ENCODE measurements at places on chromosomes 11 and 22.

DNA sequence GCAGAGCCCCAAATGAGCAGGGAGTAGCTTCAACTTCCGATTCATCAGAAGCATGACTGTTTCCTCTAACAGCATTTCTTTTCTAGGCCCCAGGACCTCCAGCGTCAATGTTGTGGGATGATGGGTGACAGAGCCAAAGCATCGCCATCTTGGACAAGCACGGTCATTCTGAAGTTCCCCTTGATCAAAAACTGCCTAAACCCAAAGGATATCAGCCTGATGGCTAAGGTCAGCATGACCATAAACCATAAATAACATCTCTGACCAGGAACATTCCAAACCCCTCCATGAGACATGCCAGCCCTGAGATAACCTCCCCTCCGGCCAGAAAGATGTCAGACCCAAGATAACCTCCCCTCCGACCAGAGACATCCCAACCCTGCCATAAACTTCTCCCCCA lies 28.8 kb upstream of the TREH start:
- no peak for DNase-seq

GRCh38 chr11:77074205-77074604 lies 7.4 kb downstream of the CAPN5 start:
- no peak for DNase-seq

GRCh38 chr22:33405194-33405593 lies 347.0 kb upstream of the SYN3 start:
- DNase-seq: no peak

DNA sequence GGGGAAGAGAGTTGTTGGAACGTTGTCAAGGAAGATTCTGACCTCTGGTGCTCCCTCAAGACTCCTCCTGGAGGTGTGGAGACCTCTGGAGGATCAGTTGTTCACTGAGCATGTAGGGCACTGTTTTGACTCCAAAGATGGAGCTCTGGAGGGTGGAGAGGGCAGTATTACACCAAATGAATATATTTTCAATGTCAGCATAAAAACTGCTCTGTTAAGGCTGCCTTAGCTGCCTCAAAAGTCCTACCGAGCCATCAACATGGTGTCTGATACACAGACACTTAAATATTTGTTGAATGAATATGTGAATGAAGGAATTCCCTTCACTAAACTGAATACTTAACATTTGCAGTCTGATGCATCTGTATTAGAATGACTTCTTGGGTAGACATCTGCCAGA lies 144.2 kb upstream of the SPON1 start:
- DNase-seq: no peak

DNA sequence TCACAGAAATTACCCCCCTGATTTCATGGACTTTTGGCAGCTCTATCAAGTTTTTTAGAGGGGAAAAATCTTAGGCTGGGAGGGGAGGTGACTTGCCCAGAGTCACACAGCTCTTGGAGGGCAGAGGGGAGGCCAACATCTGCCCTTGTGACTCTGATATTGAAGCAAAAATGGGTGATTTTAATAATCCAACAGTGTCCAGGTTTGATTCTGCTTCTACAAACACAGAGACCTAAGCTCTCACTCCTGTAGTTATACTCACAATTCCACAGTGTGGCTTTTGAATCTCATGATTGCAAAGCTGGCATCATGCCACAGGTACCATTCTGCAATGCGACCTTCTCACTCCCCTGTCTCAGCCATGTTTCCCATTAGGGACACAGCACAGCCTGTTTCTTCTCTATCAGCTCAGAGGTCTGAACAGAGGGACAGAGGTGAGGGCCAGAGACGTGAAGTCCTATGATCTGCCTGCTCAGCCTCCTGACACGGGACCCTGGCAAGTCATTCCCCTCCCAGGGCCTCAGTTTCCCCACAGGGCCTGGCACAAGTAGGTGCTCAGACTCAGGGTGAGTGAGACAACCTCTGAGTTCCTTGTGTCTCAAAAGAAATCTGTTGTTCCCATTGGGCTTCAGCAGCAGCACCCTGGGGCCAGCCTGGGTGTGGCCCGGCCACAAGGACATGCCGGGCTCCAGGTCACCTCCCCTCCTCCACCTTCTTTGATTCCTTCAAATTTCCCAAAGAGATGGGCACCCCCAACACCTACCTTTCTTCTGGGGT lies 766 bp downstream of the APOL2 start:
- DNase-seq: no peak

DNA sequence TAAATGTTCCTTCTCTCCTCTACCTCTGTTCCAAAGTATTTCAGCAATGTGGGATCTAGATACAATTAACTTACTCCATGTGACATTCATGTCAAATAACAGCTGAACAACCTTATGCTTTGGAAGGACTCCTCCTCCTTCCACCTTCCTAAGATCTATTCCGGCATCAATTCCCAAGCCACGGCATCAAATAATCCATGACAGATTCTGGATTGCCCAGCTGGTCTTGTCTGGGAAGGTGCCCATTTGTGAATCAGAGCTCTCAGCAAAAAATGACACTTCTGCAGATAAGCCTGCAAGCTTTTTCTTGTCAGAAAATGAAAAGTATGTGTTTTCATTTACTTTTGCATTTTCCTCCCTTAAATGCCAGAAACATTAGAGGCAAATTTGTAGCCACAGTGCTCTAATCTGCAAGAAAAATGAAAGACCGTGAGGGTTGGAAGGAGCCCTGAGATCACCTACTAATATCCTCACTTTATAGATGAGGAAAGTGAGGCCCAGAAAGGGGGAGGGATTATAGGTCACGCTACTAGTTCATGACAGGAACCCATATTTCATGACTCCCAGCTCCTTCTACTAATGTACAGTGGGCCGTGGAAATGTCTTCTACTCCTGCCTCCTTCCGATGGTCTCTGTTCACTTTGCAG lies 124.0 kb downstream of the ME3 start:
- DNase-seq: no peak

- no peak for DNase-seq
Measured at GRCh38 chr11:98307827-98308491, 712.8 kb upstream of the CNTN5 start.

GRCh38 chr11:22190827-22191463 lies 1.9 kb upstream of the ANO5 start:
- DNase-seq: no peak

DNA sequence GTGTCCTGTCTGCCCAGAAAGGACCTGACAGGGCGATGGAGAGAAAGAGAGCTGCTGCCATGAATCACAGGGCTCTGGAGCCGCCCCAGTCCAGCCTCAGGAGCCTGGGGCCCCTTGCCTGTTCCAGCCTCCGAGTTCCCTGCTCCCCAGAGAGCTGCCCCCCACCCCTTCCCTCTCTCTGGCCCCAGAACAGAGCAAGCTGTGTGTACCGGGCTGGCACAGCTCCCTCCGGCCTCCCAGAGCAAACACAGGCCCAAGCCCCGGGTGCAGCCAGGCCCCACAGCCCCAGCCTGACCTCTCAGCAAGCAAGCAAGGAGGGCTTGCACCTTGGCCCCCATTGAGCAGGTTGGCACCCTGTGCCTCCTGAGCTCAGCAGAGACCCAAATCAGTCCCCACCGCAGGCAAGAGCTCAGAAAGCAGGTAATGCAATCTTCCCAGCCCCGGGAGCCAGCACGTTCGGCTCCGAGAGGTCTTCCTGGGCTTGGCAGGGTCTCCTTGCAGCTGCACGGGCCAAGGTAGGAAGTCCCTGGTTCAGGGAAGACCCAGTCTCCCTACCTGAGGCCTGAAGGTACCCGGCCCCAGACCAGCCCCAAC lies 1.4 kb downstream of the PACSIN3 start:
- DNase-seq: no peak

DNA sequence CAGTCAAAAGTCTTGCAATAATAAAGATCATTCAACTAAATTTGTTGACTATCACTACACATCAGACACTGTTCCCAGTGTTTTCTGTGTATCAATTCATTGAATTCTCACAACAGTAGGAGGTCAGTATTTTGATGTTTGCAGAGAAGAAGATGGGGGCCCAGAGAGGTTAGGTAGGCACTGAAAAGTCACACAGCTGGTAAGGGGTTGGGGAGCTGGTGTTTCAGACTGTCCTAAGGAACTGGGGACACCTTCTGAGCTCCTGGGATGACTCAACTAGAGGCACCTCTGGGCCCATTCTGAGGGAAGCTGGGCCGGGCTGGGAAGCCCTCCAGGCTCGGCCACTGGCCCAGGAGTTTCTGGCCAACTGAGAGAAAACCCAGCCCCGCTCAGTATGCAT lies 180.0 kb downstream of the DSCAML1 start:
- DNase-seq: no peak

- DNase-seq: no peak
Measured at GRCh38 chr11:110801328-110801727, 89.1 kb upstream of the ARHGAP20 start.

DNA sequence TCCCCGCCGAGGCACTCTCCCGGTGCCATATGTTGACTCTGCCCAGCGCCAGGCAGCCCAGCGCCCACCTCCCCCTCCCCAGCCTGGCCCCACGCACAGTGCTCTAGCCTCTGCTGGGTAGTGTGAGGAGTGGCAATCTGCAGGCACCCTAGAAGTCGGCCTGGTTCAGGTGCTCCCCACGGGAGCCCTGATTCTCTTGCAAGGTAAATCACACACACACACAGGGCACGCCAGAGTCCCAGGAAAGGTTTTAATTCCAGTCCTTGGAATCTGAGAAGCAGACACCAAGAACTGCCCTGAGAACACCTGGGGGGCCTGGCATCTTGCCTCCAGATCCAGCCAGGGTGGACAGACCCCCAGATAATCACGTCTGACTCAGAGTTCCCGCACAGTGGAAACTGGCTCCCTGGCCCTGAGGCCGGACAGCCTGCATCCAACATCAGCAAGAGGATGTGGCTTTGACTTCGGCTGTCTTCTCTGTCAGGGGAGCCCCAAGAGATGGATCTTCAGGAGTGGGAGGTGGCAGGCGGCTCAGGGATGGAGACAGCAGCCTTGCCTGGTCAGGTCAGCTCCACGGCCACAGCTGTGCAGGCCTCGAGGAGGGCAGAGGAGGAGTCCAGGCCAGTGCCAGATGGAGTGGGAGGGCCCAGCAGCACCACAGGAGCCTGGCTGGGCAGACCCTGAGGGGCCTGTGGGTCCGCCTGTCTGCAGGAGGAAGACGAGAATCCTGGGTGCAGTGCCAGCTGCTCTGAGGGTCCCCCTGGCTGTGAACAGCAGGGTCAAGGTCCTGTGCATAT lies 1.1 kb upstream of the RIN1 start:
- no peak for DNase-seq

- DNase-seq: no peak
Measured at GRCh38 chr22:21985214-21985613, 2.6 kb upstream of the TOP3B start.

DNA sequence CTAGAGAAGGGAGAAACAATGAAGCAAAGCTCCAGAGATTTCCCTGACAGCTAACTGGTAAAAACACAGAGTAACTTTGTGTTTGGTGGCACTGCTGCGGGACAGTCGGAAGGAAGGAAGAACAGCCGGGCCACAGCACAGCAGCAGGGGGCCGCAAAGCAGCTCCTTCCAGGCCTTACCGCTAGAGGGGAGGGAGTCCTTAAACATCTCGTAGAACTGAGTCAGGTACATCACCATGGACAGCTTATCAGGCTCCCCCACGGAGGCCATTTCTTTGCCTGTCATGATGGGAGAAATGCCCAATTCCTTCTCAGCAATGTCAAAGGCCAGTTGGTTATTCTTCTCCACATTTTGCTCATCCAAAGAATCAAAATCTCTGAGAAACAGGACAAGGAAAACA lies 114.6 kb upstream of the BID start:
- DNase-seq: no peak

DNA sequence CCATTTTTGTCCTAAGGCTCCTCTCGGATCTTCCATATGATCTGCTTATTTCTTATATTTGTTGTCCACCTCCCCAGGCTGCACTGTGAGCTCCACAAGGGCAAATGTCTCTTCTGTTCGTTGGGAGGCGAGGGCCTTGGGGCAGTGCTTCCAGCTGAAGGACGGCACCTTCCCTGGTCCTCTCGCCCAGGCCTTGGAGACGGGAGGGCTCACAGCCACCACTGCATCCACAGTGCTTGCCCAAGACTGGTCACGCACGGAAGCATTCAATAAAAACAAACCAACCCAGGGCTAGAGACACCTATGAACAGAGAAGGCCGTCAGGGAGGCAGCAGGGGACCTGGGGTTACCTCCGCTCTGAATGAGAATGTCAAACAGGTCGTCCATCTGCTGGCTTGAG lies 46.2 kb downstream of the SGSM3 start:
- no peak for DNase-seq

- DNase-seq: no peak
Measured at GRCh38 chr22:19396934-19397733, 34.4 kb downstream of the HIRA start.

DNA sequence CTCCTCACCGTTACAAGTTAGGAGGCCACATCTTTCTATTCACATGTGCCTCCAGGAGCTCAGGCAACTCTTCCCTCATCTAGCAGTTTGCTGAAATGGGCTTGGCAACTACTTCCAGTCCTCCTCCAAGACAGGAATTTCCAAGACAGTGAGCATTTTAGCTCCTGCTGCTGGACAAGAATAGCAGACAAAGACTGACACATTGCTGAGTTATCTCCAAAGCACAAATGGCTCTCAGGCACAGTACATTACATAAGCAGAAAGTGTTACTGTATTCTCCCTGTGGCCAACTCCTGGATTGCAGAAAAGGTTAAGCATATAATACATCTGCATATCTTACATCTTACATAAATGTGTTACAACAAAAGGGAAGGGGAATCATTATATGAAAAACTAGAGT lies 83.2 kb upstream of the POU2AF2 start:
- no peak for DNase-seq

DNA sequence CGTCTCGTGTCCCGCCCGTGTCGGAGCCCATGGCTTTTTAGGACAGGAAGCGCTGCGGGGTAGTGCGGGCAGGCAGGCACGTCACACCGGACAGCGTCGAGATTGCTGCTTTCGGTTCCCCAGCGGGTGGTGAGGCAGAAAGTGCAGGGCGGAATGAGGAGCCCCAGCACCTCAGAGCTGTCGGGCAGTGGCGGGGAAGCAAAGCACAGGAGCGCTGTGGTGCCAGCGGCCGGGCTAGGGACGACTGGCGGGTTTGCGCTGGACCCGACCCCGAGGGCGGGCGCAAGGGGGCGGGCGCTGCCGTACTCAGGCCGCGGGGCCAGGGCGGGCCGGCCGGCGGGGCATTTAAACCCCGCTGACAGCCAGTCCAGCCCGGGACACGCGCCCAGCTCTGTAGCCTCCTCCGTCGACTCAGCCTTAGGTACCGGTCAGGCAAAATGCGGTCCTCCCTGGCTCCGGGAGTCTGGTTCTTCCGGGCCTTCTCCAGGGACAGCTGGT lies at the start of gene SLC37A2:
SLC37A2 (plus strand) TSS at position 375 of the 498 bp plus-strand sequence; CDS start at position 438, 63 bp downstream.
- DNase-seq: peak; percentile 10

DNA sequence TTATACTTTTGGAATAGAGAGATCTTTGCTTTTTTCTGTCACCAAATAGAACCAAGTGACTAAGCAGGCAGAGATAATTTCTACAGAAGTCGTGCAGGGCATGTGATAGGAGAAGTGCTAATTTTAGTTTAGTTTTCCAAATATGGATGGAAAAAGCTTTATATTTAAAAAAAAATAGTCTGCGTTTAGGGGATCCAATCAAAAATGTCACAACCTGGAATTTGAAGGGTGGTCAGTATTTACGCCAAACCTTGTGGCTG lies 165.7 kb downstream of the LDLRAD3 start:
- no peak for DNase-seq

GRCh38 chr11:61764606-61765260 lies 12.3 kb downstream of the MYRF start:
- no peak for DNase-seq
